SK-N-MC (cell line): ENCODE measurements at places on chromosomes 6 and 20.

- DNase-seq: no peak
Measured at GRCh38 chr6:3906846-3907151, 57.6 kb downstream of the FAM50B start.

DNA sequence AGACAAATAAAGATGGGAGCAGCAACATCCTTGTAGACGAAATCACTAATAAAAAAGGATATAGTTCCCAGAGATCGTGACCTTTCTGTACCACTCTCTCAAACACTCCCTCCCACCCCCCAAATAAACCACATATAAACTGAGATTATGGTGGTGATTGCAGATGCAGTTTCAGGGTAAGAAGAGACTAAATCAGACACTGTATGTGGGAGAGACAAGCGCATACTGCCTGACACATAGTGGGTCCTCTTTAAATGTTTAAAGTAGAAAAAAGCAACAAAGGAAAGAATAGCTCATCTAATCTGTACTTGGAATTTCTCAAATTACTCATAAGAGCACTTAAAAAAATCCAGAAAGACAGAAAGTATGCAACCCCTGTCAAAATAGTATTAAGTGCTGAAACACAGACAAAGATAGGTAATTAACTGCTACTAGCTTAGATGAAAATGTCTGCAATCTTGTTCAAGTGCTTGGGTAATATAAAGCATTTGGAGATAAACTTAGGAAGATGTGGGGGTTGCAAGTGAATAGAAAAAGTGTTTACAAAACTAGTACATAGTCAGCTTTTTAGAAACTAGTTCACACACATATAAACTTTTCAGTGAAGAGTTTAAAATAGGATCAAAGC is 151.6 kb downstream of the BACH2 start:
- no peak for DNase-seq

- DNase-seq: no peak
Measured at GRCh38 chr6:10141746-10142443, 273.0 kb downstream of the TFAP2A start.

- DNase-seq: no peak
Measured at GRCh38 chr6:84408028-84408427, 180.6 kb upstream of the CEP162 start.

DNA sequence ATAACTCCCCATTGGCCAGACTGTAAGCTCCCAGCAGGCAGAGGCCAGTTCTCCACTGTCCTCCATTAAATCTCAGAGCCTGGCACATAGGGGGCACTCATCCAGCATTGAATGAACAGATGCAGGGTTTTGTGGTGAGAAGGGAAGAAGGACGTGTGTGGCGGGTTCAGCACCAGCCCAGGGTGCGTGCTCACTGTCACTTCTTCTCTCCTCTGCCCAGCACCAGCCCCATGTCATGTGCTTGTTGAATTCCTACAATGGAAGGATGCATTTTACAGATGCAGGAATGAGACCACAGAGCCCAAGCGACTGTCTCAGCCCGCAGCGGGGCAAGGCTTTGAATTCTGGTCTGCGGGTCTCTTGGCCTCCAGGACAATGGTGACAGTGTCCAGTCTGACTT is 149.9 kb downstream of the CEBPB start:
- DNase-seq: no peak
